ENCODE measurements at places on chromosomes 7 and 10.

- DNase-seq: no peak
Observed at GRCh38 chr7:129017933-129018538, 36.9 kb downstream of the TNPO3 start.

DNA sequence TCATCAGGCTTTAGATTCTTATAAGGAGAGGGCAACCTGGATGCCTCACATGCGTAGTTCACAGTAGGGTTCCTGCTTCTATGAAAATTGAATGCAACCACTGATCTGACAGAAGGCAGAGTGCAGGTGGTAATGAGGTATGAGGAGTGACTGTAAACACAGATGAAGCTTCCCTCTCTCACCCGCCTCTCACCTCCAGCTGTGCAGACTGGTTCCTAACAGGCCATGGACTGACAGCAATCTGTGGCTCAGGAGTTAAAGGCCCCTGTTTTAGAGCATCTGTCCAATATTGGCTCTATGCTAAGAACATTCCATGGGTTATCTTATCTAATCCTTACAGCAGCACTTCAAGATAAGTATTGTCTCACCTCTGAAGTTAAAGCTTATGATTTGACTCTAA, 213.5 kb upstream of the NRP1 start:
- DNase-seq: no peak

- no peak for DNase-seq
Observed at GRCh38 chr7:126150278-126150958, 1102.3 kb downstream of the GRM8 start.

DNA sequence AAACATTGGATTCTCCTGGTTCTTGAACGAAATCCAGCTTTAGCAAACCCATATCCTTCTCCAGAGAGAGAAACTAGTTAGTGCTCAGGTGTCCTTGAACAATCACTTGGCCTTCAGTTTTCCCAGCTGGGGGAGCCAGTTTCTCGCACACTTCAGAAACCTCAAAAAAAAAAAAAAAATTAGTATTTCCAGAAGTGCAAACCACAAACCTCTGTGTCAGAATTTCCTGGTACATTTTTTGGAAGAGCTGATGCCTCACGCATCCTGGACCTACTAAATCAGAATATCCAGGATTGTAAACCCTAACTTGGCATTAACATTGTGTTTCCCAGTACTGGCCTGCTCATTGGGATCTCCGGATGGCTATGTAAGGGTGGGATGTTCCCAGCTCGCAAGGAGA, 143.4 kb upstream of the EGR2 start:
- DNase-seq: no peak

DNA sequence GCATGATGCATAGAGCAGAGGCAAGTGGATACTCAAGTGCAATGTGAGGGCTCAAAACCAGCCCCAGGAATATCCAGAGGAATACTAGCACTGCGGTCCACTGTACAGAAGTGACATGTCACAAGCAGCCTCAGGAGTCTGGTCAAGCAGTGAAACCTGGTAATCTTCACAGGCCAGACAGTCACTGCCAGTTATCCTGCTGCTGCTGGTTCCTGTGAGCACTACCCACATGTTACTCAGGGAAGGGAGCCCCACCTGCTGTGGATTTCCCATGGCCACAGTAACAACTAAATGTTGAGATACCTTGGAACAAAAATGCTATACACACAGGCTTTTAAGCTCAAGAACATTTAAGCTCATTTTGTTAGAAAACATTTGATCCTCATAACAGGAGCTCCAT, 103.0 kb downstream of the RNF133 start:
- no peak for DNase-seq

GRCh38 chr10:21209495-21209894, 312.4 kb upstream of the NEBL start:
- DNase-seq: no peak

GRCh38 chr10:80614576-80615416, 77.1 kb downstream of the SH2D4B start:
- DNase-seq: no peak

All from NCI-H1048 (cell line).